Fibroblast of mammary gland (primary cell): ENCODE measurements at places on chromosomes 16 and 17.

DNA sequence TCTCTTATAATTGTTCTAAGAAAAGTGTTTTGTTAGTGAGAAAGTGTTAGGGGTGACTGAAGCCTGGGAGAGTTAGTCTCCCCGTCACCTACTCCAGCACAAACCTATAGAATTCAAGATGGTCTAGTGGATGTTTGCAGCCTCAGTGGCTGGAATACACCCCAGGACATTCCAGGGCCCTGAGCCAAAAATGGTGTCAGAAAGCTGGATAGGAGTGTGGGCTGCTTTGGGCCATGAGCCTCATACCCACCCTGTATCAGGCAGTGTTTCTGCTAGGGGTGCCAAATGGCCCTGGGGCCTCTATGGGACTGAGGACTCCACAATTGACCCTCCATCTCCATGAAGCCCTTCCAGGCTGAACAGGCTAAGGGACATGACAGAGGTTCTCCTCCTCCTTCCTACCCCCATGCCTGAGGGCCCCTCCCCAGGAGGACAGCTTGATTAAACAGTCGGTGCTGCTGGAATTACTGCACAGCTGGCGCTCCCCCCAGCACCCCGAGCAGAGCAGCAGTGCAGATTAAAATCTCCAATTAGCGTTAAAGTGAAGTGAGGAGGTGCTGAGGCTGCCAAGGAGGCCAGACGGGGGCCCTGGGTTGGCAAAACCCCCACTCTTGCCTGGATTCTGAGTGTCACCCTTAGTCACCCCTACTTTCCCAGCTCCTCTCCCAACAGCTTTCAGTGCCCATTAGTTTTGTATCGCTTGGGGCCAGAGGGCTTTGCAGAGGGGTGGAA is 59.1 kb downstream of the NEUROD2 start:
- no peak for DNase-seq

GRCh38 chr16:48965386-48965785 is 316.3 kb downstream of the CBLN1 start:
- peak; percentile 65 for DNase-seq

GRCh38 chr16:8594149-8594666 is 3.9 kb upstream of the TMEM114 start:
- DNase-seq: no peak

DNA sequence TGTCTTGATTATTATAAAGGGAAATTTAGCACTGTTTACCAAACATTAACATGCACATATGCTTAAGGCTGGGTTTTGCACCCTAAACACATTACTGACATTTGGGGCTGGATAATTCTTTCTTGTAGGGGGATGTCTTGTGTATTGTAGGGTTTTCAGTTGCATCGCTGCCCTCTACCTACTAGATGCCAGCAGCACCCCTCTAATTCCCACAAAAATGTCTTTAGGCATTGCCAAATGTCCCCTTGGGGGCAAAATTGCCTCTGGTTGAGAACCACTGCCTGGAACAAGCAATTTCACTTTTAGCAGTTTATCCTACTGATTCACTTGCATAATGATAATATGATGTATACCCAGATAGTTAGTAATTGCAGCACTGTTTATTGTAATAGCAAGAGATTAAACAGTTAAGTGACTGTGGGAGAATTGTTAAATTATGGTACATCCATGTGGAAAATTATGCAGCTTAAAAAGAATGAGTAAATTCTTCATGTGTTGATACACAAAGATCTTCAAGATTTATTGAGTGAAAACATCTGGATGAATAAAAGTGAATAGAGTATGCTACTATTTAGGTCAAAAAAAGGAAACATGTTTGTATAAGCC is 18.4 kb downstream of the PRSS54 start:
- no peak for DNase-seq

GRCh38 chr16:20916942-20917341 is 16.4 kb downstream of the LYRM1 start:
- DNase-seq: no peak

DNA sequence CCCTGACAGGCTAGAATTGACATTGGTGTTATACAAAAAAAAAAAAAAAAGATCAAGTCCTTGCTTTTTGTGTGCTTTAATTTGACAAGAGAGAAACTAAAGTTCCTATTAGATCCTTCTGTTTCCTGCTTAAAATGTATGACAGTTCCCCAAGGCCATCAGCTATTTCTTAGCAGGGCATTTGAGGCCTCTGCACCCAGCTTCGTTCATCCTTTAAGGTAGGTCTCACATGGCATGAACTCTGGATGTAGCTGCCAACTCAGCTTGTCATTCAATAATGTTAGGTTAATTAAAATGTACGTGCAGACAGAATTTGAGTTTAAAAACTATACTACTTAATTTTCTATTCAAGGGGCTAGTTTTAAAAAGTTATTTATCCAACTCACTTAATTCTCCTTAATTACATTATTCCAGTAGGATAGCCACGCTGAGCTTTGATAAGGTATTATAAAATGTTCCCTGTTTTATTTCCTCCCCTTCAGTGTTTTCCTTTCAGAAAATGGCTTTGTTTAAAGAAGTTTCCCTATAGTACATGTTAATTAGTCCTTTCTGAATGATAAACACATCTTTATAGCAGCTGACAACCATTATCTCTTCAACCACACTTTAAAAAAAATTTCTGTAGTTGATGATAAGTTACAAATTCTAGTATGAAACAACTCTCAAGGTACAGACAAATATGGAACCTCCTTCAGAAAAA is 1.2 kb upstream of the RFFL start:
- DNase-seq: no peak

DNA sequence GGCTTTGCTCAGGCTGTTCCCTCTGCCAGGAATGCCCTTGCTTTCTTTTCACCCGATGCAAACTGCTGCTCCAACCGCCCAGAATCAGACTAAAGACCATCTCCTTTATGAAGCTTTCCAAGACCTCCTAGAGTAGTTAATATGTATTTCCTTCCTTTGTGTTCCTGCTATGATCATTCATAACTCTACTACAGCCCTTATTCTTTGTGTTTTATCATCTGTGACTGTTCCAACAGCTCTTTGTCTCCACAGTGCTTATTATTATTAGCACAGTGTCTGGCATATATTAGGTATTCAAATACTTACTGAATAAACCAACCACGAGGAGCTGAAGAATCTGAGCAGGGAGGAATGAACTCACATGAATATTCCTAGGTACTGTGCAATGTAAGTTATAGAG is 7.6 kb downstream of the PSME3IP1 start:
- DNase-seq: no peak

GRCh38 chr17:42016411-42016831 is 818 bp downstream of the DNAJC7 start:
- no peak for DNase-seq

DNA sequence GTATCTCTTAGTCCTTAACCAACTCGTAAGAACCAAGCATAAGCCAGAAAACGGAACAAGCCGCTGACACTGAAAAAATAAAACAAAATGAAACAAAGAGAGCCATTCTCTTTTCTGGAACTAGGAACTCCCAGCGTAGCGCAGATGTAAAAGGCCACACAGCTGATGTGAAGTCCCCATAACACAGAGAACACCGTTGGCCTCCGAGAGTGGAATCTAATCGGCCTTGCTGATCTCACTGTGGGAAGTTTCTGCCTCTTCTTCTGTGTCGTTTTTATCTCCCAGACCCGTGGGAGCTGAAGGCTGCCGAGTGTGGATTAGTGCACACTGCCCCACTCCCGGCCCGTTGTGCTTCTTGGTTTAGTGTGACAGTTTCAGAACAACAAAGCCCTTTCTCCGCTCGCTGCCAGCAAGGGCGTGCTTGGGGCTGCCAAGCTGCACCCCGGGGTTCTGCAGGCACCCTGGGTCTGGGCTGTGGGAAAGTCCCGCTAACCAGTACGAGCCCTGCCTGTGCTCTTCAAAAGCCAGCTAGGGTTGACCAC is 21.7 kb downstream of the TTYH2 start:
- DNase-seq: no peak

DNA sequence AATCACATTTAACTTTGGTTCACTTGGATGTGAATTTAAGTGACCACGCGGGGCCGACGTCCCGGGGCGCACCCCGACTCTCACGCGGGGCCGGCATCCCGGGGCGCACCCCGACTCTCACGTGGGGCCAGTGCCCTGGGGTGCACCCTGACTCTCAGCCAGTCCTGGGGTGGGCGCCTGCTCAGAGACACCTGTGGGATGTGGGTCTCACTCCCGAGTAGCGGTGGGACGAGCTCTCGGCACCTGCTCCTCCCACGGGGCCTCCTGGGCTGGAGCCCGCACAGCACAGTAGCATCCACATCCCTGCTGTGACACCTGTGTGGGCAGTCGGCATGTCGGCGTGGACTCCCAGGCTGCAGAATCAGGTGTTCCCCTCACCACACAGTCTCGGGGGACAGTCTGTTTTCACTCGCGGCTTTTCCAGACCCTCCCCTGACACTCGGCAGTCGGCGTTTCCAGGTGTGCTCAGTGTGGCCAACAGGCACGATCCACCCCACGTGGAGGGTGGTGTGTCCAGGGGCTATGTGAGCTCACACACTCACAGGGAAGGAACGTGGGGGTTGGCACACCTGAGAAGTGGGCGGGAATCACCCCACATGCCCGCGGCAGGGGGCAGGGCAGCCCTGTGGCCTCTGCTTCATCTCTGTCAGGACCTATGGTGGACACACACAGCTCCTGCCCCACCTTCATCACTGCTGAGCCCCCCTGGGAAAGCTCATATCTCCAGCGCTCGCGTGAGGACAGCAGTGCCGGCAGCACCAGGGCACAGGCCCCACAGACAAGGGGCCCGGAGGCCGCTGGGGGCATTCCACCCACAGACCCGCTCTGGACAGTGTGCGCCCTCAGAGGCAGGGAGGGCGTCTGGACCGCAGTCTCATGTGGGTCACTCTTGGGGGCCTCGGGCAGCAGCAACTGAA is 51.8 kb downstream of the LMF1 start:
- no peak for DNase-seq

- DNase-seq: no peak
Observed at GRCh38 chr16:75309899-75310430, 58.5 kb upstream of the BCAR1 start.
